ENCODE measurements at places on chromosomes 1 and 21.

GRCh38 chr1:183954496-183954895 lies 83.0 kb downstream of the COLGALT2 start:
- DNase-seq = no peak

- DNase-seq = peak; percentile 15
Observed at GRCh38 chr1:87953732-87954344, 625.2 kb downstream of the LMO4 start.

GRCh38 chr1:102772831-102773230 lies 335.5 kb downstream of the COL11A1 start:
- no peak for DNase-seq

DNA sequence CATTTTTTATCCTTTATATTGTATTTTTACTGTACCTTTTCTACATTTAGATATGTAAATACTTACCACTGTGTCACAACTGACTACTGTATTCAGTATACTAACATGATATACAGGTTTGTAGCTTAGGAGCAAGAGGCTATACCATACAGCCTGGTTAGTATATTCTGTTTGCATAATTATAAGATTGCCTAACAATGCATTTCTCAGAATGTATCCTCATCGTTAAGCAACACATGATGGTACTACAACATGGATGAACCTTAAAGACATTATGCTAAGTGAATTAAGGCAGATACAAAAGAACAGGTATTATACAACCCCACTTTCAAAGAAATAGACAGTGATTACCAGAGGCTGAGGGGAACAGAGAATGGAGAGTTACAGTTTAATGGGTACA lies 62.7 kb downstream of the RUSC1 start:
- no peak for DNase-seq

- no peak for DNase-seq
Observed at GRCh38 chr1:24673341-24673740, 30.2 kb downstream of the SRRM1 start.

DNA sequence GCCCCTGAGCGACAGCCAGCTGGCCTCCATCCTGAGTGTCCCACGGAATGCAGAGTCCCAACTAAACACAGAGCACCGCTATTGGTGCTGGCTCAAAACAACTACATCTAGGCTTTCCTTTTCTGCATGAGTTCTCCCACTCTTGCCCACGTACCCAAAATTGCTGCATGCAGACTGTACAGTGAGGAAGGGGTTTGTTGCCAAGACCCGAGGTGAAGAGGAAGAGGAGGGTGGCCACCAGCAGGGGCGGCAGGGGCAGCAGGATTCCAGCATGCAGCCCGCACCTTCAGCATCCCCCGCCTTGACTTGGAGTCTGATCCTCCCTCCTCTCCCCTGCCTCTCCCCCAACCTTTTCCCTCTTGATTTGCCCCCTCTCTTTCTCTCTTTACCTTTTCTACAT lies 8.0 kb downstream of the S100A9 start:
- no peak for DNase-seq

DNA sequence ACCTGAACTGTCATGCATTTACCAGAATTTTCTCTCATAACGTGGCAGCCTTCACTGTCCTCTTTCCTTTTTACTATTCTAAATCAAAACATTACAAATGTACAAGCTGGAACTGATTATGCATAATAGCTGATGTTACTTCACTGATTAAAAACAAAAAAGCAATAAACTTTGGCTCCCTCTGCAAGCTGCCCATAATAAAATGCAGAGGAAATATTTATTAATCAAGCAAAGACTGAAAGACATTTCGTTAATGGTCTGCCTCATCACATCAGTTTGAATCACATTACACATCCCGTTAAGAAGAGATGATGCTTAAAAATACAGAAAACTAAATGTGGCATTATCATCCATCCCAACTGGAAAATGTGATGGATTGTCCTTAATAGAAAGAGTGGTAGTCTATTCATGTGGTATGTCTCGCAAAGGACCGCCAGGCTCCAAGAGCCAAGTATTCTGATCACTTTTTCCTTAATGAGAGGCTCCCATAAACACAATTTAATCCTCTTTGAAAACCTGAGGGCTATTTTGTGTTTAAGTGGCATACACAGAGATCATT lies 225.3 kb downstream of the RGS7 start:
- DNase-seq = no peak

DNA sequence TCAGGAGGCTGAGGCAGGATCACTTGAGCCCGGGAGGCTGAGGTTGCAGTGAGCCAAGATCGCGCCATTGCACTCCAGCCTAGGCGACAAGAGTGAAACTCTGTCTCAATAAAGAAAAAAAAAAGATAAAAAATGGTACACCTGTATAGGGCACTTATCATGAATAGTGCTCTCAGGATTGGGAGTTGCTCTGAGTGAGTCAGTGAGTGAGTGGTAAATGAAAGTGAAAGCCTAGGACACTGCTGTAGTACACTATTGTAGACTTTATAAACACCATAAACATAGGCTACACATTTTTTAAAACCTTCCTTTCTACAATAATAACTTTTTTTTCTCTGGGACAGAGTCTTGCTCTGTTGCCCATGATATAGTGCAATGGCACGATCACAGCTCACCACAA lies 16.8 kb downstream of the PHTF1 start:
- no peak for DNase-seq

GRCh38 chr21:38852708-38853107 lies 47.0 kb downstream of the ETS2 start:
- no peak for DNase-seq

Measured in NCI-H2107 (cell line).